ENCODE measurements at places on chromosomes 7 and 10.

- no peak for DNase-seq
These were observed 65.6 kb downstream of the NOD1 start for GRCh38 chr7:30412782-30413504.

GRCh38 chr7:4882169-4883032 lies 1.1 kb downstream of the RADIL start:
- no peak for DNase-seq

GRCh38 chr7:51224811-51225595 lies 91.6 kb downstream of the COBL start:
- DNase-seq: no peak

- DNase-seq: no peak
These were observed 100.4 kb downstream of the CDH23 start for GRCh38 chr10:71496927-71497762.

DNA sequence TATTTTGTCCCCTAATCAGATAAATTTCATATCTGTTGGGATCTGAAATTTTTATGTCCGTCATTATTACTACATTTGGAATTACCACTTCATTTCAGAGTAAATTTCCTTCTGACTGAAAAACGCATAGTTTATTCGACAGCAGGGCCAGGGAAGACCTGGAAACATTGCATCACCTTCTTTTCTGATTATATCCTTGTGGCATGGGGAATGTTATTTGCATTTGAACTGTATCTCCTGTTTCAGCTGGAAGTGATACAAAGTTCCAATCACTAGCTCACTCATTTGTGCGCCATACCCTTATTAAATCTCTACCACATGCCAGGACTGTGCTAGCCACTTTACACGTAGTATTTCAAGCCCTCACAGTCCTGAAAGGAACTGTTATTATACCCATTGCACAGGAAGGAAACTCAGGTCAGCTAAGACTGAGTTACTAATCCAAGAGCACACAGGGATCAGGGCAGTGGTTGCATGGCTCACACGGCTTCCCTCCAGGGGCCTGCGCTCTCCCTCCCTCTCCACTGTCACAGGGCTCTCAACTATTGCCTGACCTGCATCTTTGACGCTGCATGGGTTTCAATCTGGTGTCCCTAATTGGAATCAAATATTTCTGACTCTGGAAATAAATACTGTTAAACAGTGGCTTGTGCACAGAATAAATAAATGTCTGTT lies 84.4 kb upstream of the NANOS1 start:
- no peak for DNase-seq

GRCh38 chr10:128432423-128432822 lies 306.2 kb upstream of the MKI67 start:
- DNase-seq: no peak

GRCh38 chr7:28893888-28894287 lies 64.2 kb downstream of the TRIL start:
- no peak for DNase-seq

- DNase-seq: no peak
These were observed 116.9 kb upstream of the KLF14 start for GRCh38 chr7:130850956-130851355.

GRCh38 chr7:90574820-90575187 lies 21.3 kb upstream of the CDK14 start:
- DNase-seq: no peak

DNA sequence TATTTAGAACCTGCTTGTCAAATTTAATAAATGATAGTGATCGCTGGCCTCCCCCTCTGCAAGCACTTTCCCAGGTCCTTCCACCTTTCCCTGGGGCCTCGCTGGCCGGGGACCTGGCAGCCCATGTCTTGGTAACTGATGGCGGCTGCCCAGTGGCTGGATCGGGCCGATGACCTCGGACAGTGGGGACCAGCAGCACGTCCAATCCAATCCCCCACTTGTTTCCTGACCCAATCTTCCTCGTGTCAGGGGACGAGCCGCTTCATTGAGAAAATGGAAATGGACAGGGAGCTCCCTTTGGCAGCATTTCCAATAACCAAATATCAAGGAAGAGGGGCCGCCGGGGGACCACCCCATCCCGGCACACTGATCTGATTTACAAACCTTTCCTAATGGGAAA lies 17.2 kb downstream of the EBF3 start:
- no peak for DNase-seq

DNA sequence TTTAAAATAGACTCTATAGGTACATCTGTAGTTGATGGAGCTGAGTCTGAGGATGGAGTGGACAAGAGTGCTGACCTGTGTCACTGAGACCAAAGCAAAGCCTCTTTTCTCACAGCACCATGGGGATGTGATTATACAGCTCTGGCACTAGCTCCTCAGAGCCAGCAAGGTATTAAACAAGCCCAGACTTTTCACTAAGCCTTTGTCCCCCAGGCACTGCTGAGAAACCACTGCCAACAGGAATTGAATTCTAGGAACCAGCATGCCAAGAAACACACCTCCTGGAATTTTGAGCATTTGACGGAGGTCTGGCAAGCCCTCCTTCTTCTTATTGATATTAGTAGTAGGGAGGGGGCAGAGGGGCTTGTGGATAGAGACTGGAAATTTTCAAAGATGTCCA lies 147.0 kb downstream of the C1GALT1 start:
- DNase-seq: no peak

DNA sequence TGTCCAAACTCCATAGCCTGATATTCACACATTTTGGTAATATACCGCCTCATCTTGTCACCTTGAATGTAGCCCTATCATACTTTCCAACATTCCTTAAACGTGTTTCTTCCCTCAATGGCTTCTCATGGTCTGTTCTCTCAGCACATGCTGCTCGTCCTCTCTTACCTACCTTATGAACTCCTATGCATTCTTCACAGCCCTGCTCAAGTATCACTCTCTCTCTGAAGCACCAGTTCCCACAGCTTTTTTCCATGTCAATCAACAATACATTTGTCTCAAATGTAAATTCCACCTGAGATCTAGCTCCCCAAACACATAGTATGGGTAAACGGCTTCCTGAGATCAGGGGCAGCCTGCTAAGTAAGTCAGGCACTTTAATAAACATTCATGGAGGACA lies 85.2 kb upstream of the ZMIZ1 start:
- DNase-seq: no peak

- DNase-seq: no peak
These were observed 19.8 kb downstream of the ACBD7 start for GRCh38 chr10:15068802-15069201.

GRCh38 chr7:34759477-34760125 lies 101.6 kb downstream of the NPSR1 start:
- no peak for DNase-seq

GRCh38 chr7:39083781-39084180 lies 106.1 kb downstream of the POU6F2 start:
- no peak for DNase-seq

Measured in effector CD8-positive, alpha-beta T cell (primary cell).